ENCODE measurements at places on chromosomes 16 and 17. TPM values are rescaled to one million over a fixed set of nuclear protein-coding genes. Genes with fewer than 3 reads are reported as not detected.

TNFRSF13B gene
- total RNA-seq: not detected

MT1F gene
- 0.51 TPM for total RNA-seq

C17orf100 gene
- 0.13 TPM for total RNA-seq

SPIRE2 gene
- total RNA-seq: 2.4 TPM

CAMKK1 gene
- total RNA-seq: 0.64 TPM

EXOC3L1 gene
- 57.7 TPM for total RNA-seq

DRC7 gene
- total RNA-seq: 0.13 TPM

CCL16 gene
- 0.13 TPM for total RNA-seq

CBFA2T3 gene
- total RNA-seq: not detected

IRX5 gene
- 0.13 TPM for total RNA-seq

C16orf46 gene
- 0.51 TPM for total RNA-seq

SLFN14 gene
- total RNA-seq: under 0.01 TPM

PRRT2 gene
- not detected for total RNA-seq

TMC7 gene
- total RNA-seq: 2.2 TPM

Data from dermis microvascular lymphatic vessel endothelial cell (primary cell).